Activated effector memory CD4-positive, alpha-beta T cell treated with anti-CD3 and anti-CD28 coated beads, Interleukin-2, amount 50 U/mL, for 16 hours (primary cell): ENCODE measurements at places on chromosomes 11 and 22.
A peak's percentile ranks its signal among the peaks of the same experiment; 100 is the strongest.

DNA sequence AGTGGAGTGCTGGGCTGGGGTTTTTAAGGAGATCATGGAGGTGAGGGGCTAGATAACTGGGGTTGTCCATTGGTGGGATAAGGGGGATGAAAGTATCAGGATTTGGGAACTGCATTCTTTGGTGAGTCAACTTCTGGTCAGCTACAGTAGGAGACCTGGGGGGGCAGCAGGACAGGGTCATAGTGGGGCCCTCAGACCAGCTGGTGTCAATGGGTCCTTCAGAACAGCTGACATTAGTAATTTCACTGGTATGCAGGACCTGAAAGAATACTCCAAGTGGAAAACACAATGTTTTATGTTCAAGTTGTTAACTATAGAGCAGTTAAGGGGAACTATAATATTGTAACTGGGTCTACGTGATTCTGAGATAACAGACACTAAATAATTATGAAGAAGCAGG lies 2.8 kb upstream of the TTC12 start:
- DNase-seq = no peak

DNA sequence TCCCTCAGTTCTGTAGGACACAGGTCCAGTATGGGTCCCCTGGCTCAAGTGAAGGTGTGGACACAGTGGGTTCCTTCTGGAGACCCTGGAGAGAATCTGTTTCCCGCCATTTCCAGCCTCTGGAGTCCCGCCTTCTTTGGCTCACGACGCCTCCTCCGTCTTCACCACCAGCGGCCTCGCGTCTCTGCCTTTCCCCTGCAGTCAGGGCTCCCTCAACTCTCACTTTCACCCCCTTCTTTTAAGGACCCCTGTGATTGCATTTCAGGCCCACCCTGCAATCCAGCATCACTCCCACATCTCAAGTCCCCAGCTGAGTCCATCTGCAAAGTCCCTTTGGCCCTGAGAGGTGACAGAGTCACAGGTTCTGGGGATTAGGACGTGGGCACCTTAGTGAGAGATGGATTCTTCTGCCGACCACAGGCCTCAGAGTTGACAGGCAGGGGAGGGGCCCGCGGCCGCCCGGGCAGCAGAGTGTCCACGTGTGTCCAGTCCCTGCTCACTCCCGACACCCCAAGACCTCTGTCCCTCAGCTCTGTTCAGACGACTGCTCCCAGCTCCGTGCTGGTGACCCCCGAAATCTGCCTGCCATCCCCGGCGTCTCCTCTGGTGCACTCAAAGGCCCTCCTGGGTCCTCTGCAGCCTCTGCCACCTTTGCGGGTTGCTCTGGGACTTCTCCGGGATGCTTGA lies 36.9 kb upstream of the KRTAP5-7 start:
- DNase-seq = no peak

DNA sequence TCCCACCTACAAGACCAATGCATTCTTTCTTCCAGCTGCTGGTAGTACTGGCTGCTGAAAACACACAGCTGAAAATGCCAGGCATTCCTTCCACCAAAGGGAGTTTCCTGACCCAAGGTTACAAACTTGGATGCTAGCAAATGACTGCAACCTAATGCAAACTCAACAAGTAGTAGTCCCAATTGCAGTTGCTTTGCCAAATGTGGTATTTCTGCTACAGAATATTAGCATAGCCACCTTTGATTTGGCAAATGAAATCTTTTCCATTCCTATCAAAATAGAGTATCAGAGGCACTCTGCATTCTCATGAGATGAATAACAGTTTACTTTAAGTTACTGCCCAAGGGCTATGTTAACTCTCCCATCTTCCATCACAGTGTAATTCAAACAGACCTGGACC lies 172.0 kb upstream of the ARHGAP42 start:
- DNase-seq = no peak

DNA sequence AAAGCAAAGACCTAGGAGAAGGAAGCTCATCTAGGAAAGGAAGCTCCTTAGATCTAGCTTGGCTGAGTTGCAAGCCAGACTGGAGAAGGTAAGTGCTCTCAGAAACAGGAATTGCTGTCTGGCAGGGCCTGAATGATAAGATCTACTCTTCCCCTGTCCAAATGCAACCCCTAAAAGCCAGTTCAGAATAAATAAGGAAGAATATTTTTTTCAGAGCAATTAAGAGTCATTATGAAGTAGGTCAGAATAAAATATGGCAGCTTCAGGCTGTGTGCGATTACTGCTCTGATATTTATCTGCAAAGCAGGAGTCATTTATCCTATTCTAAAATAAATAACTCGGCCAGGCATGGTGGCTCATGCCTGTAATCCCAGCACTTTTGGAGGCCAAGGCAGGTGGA lies 82.1 kb downstream of the PIWIL4 start:
- DNase-seq = no peak

- DNase-seq = no peak
Observed at GRCh38 chr11:27770576-27770975, 70.3 kb upstream of the BDNF start.

GRCh38 chr22:19478901-19479354 lies at the start of gene UFD1:
TSS of gene UFD1 (minus strand) at chr22:19479193. CDS start at chr22:19479085, 108 bp downstream.
- peak; percentile 93 for DNase-seq

DNA sequence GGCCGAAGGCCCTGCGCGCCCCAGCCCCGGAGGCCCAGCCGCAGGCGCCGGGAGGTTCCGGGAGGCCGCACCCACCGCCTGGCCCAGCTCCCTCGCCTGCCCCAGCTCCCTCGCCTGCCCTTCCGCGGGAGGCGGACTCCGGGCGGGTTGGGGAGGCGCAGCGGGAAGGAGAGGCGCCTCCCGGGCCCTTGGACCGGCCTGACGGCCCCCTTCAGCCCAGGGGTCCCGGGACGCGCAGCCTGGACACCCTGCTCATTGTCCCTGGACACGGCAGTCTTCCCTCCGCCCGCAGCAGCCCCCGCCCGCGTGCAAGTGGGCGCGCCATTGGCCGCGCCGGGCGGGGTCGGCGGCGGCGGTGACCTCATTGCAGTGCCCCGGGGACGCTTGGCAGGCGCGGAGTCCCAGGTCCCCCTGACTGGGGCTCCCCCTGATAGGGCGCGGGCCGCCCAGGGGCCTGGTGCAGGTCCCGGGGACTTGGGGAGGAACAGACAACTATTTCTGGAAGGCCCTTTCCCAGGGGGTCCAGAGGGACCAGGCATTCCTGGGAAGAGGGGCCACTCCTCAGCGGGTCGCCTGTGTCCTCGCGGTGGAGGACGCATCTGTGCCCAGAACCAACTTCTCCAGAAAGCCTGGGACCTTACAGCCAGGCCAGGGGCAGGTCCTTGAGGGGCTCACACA lies 501 bp downstream of the CD151 start:
- peak; percentile 75 for DNase-seq

GRCh38 chr11:26158251-26158650 lies 173.7 kb upstream of the ANO3 start:
- no peak for DNase-seq

- DNase-seq = no peak
Observed at GRCh38 chr11:38835966-38836365, 2237.9 kb upstream of the RAG2 start.

DNA sequence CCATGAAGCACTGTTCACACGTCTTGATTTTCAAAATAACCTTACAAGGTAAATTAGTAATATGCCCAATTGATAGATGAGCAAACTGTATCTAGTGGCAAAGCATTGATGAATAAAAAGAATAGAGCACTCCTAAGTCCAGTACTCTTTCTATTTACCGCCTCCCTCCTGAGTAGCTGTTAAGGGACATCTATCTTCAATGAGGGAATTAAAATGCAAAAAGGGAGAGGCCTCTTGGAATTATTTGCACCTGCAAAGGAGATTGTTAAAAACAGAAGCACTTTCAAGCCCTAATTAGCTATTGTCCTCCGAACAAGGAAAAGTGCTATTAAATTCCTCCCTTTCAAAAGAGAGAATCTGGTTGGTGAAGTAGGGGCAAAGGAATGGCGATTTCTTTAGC lies 6.8 kb upstream of the GALNT18 start:
- DNase-seq = no peak

GRCh38 chr11:6248248-6248647 lies 9.4 kb downstream of the CNGA4 start:
- no peak for DNase-seq

DNA sequence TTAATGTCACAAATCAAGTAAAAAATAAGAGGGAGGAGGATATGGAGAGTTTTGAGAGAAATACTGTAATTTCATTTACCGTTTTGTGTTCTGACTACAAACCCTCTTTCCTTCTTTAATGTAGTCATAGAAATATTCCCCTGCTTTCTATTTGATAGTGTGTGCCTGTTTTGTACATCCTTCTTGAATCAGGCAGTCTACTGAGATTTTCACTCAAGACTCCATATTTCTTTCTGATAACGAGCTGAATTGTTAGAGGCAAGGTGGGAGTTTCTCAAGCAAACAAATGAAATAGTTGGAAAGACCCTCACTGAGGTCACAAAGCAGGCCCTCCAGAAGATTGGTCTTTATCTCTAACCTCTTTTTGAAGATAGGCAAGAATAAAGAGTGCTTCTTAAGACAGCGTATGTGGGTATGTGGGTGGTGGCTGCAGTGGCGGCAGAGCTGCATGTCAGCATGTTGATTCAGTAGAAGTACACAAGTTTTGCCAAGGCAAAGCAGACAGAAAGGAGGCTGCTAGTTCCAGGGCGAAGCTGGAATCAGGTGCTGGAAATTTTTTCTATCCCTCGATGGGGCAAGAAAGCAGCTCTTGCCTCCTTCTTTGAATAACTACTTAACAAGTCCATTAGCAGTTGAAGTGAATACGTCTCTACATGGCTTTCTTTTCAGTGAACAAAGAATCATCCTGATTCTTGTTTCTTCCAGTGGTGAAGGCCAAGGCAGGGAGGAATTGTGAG lies 164.2 kb downstream of the FAM76B start:
- DNase-seq = no peak

GRCh38 chr11:130671801-130672700 lies 223.6 kb downstream of the ADAMTS15 start:
- DNase-seq = no peak

DNA sequence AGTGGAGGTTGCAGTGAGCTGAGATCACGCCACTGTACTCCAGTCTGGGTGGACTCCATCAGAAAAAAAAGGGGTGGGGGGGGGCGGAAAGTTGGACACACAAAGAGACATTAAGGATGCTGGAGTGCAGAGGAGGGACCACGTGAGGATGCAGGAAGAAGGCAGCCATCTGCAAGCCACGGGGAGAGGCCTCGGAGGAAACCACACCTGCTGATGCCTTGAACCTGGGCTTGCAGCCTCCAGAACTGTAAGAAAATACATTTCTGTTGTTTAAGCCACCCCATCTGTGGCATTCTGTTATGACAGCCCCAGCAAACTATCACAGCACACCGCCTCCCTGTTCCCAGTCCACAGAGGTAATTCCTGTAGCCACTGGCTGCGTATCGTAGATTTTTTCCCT lies 9.2 kb upstream of the STIP1 start:
- no peak for DNase-seq

DNA sequence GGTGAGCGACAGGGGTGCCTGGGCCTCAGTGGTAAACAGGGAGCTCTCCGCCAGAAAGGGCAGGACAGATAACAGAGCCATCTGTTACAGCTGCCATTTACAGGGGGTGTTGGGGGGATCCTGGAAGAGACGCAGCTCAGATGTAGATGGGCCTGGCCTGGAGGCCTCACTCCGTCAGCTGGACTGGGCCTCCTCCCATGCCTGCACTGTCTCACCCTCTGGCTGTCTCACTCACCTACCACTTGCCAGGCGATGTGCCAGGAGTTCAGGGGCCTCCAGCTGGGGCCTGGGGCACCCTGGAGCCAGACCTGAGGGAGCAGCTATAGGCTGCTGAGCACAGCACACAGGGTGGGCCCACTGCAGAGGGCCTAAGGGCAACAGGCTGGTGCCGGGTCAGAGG lies 16.3 kb upstream of the SUSD2 start:
- DNase-seq = no peak

- no peak for DNase-seq
Observed at GRCh38 chr11:86174101-86175046, 70.2 kb upstream of the EED start.

- no peak for DNase-seq
Observed at GRCh38 chr11:74338963-74339362, 27.5 kb upstream of the P4HA3 start.

GRCh38 chr22:44071781-44072326 lies 47.8 kb downstream of the PARVB start:
- DNase-seq = no peak

DNA sequence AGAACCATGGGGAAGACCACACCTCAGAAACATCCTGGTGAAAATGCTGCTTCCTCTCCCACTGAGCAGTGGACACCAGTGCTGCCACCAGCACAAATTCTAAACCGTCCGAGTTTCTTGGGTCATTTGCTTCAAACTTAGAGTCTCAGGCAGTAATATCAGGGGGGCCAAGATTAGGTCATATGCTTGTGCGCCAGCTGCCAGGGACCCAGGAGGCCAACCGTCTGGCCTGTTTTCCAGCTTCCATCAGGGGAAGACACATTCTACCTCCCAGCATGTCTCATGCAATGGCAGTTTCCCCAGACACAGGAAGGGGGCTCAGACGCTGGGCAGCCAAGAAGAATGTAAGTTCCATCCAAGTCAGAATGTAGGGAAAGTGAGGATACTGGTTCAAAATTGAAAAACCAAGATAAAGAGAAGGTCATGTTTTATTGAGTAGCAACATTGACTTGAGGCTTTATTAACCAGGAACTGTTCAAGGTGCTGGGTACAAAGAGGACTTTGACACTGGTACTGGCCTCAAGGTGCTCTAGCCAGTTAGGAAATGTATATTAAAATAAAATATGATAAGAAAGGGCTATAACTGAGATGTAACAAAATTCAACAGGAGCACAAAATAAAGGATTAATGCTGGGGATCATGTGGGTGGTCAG lies 59.7 kb upstream of the EED start:
- no peak for DNase-seq

- no peak for DNase-seq
Observed at GRCh38 chr22:50576070-50576469, 2.2 kb downstream of the CPT1B start.

- peak; percentile 72 for DNase-seq
Observed at GRCh38 chr11:73308003-73308960, at the start of gene ARHGEF17. TSS of gene ARHGEF17 (plus strand) at chr11:73308276. CDS start at chr11:73308639, 363 bp downstream.
